ENCODE measurements at places on chromosomes 3 and 15.

- peak; percentile 14 for DNase-seq
Measured at GRCh38 chr3:8524656-8525399, 23.2 kb downstream of the LMCD1 start.

- DNase-seq, result no peak
Measured at GRCh38 chr3:56197259-56197965, 270.9 kb downstream of the ERC2 start.

DNA sequence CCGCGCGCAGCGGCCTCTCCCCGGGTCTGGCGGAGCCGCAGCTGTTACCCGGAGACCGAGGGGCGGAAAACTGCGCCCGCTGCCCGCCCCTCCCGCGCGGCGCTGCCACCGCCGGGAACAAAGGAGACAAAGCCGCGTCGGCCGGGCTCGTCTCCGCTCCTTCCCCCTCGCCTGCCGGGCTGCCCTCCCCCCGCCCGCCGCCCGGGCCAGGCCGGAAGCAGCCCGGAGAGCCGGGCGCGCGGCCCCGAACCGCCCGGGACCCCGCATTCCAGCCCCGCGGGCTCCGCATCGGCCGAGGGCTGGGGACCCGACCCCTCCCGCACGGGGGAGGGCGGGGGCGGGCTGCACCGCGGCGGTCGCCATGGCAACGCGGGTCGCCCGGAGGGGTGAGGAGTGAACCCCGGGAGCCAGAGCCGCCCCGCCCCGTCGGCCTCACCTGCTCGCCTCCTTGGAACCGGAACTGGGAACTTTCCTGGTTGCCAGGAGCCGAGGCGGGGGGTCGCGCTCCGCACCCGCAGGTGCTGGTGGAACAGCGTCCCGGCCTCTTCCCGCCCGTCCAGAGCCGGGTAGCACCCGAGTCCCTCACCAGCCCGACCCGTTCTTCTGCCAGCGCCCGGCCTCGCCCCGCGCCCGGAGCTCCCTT, 448 bp downstream of the PLXNB1 start:
- peak; percentile 68 for DNase-seq

- DNase-seq, result no peak
Measured at GRCh38 chr15:96524676-96525417, 194.3 kb downstream of the NR2F2 start.

GRCh38 chr3:43902415-43902814, 211.7 kb downstream of the ABHD5 start:
- no peak for DNase-seq

GRCh38 chr3:100438623-100438974, 37.3 kb downstream of the LNP1 start:
- DNase-seq, result peak; percentile 9

- no peak for DNase-seq
Measured at GRCh38 chr3:10628891-10629670, 123.7 kb upstream of the ATP2B2 start.

- no peak for DNase-seq
Measured at GRCh38 chr3:129745253-129745652, 138.8 kb upstream of the PLXND1 start.

Measured in epithelial cell of esophagus (primary cell).